ENCODE measurements at places on chromosomes 13 and 19.

DNA sequence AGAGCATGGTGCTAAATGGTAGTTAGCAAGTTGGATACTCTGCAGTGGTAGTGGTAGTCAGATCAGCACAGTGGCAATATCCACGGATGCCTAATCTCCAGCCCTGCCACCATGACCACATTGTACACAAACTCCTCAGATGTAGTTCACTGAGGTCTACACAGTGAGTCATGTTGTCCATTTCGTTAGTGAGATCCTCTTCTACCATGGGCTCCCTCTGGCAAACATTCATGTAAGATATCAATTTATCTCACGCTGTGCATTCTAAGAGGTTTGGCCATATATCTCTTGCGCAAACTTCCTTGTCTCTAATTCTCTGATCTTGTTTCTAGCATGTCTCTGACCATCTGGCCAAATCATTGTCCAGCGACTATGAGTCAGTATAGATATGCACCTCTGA lies 58.2 kb downstream of the POLR1D start:
- H3K27me3 ChIP-seq, result peaks cover 4% of the 10 kb centered on the region
- no peaks in the 10 kb centered on the region for H3K4me1 ChIP-seq
- H3K4me3 ChIP-seq, result no peak overlapping the region
- no peaks in the 10 kb centered on the region for H3K36me3 ChIP-seq
- no peak overlapping the region for H3K27ac ChIP-seq
- DNase-seq, result no peak

DNA sequence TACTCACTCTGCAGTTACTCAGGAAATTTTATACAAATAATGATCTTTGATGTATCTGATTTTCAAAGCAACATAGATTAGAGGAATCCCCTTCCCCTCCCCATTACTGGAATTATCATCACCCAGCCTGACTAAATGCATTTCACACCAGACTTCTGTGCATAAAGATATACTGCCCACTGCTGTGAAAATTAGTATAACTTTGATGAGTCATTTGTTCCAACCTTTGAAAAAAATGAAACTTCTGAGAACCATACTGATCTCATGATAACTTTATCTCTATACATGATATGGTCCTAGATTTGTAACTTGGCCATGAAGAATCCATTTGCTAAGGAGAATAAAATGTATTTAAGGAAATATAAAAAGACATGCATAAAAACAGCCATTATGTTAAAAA lies 63.9 kb downstream of the GPC6 start:
- no peak for DNase-seq
- H3K27ac ChIP-seq, result no peak overlapping the region
- H3K4me3 ChIP-seq, result no peak overlapping the region
- no peaks in the 10 kb centered on the region for H3K27me3 ChIP-seq
- no peaks in the 10 kb centered on the region for H3K4me1 ChIP-seq

DNA sequence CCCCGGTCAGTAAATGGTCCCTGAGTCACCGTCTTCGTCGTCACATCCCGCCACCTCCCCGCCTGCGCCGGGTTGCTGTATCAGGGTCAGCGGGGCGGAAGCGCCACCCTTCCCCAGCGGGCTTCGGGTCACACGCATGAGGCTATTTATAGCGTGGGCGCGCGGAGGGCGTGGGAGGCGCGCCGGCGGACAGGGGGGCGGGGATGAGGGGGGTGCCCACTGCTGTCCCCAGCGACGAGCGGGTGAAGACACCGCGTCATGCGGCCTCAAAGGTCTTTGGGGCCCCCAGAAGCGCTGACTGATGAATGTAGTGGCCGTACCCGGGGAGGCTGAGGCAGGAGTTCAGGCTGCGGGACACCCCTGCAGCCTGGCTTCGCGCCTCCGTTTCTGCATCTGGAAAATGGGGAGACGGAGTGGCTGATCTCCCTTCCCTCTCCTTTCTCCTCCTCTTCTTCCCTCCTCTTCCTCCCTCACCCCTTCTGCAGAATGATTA lies 7.9 kb downstream of the UNC13A start:
- H3K36me3 ChIP-seq, result no peaks in the 10 kb centered on the region
- no peaks in the 10 kb centered on the region for H3K27me3 ChIP-seq
- no peaks in the 10 kb centered on the region for H3K4me1 ChIP-seq
- peak; percentile 41 for DNase-seq
- no peak overlapping the region for H3K27ac ChIP-seq

GRCh38 chr19:29741776-29742175 lies 26.7 kb upstream of the C19orf12 start:
- H3K36me3 ChIP-seq, result no peaks in the 10 kb centered on the region
- H3K4me1 ChIP-seq, result no peaks in the 10 kb centered on the region
- H3K27ac ChIP-seq, result no peak overlapping the region
- no peaks in the 10 kb centered on the region for H3K27me3 ChIP-seq

GRCh38 chr19:17775245-17775927 lies 19.6 kb upstream of the B3GNT3 start:
- no peaks in the 10 kb centered on the region for H3K27me3 ChIP-seq
- no peaks in the 10 kb centered on the region for H3K36me3 ChIP-seq
- no peaks in the 10 kb centered on the region for H3K4me1 ChIP-seq
- no peak overlapping the region for H3K4me3 ChIP-seq
- DNase-seq, result peak; percentile 57
- no peak overlapping the region for H3K27ac ChIP-seq

DNA sequence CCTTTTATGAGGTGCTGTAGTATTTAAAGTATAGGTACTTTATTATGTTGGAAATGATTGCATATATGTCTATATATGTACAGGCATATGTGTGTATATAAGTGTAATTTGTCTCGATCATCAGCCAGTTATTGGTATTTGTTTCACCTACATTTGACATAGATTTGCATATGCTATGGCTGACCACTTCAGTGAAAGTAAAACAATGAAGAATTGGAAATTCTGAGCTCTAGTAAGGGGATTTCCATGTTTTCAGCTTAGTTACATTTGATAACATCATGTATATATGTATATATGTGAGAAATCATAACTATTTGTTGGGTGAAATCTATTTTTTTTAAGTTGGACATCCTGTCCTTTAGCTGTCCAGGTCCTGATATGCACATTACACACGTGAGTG lies 1303.9 kb downstream of the EFNB2 start:
- H3K4me3 ChIP-seq, result no peak overlapping the region
- no peaks in the 10 kb centered on the region for H3K36me3 ChIP-seq
- no peak for DNase-seq
- no peak overlapping the region for H3K27ac ChIP-seq
- H3K4me1 ChIP-seq, result no peaks in the 10 kb centered on the region

- H3K27me3 ChIP-seq, result no peaks in the 10 kb centered on the region
- no peak overlapping the region for H3K27ac ChIP-seq
- no peak overlapping the region for H3K4me3 ChIP-seq
- no peak for DNase-seq
- H3K36me3 ChIP-seq, result no peaks in the 10 kb centered on the region
- no peaks in the 10 kb centered on the region for H3K4me1 ChIP-seq
These were observed 37.7 kb downstream of the CNMD start for GRCh38 chr13:52701728-52702465.

DNA sequence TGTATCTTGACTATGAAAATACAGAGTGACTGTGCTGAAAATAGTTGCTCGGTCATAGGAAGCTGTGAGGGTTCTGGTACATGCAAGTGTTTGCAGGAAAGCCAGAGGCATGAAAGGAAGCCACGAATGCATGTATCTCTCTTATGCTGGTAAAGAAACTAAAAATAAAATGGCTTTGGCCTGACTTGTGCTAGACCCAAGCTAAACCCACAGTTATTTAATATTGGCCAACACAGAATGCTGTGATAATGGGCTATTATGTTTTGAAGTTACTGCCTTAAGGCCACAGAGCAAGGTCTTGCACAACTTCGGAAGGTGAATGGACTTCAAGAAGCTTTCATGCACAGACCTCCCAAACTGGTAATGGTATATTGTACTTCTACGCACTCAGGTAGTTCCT lies 518.2 kb upstream of the HTR2A start:
- H3K4me1 ChIP-seq, result no peaks in the 10 kb centered on the region
- H3K4me3 ChIP-seq, result no peak overlapping the region
- H3K36me3 ChIP-seq, result no peaks in the 10 kb centered on the region

DNA sequence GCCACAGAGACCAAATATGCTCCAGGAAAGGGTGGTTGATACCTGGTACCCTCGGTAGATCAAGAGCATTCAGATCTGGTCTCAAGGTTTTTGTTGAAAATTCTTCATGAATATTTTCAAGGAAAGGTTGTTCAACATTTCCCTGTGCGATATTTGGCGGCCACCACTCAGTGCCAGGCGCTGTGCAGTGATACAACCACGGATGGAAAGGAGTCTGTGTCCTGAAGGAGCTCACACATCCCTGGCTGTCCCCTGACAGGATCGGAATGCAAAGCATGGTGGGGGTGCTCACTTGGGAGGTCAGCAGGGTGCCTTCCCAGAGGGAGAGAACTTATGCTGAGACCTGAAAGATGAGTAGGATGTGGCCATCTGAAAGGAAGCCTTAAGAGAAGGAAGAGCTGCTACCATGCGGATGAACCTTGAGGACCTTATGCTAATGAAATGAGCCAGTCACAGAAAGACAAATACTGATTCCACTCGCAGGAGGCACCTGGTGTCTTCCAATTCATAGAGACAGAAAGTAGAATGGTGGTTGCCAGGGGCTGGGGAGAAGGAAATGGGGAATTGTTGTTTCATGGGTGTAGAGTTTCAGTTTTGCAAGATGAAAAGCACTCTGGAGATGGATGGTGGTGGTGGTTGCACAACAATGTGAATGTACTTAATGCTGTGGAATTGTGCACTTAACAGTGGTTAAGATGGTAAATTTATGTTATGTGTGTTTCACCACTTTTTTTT lies 41.6 kb downstream of the HSPH1 start:
- H3K36me3 ChIP-seq, result no peaks in the 10 kb centered on the region
- DNase-seq, result peak; percentile 9
- no peak overlapping the region for H3K27ac ChIP-seq

DNA sequence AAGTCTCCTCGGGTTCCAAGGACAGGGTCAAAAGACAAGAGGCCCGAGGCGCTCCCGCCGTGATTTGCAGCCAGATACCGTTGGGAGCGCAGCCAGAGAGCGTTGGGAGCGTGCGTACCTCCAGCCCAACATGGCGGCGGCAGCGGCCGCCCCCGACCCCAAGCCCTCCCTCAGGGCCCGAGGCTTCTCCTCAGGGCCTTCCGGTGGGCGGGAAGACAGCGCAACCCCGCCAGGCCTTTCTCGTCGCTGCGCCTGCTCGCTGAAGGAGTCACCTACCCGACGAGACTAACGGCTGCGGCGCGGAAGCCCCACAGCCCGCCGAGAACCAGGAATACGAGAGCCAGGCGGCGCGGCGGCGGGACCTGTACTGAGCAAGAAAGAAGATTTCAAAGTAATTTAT lies 3.2 kb upstream of the ZNF850 start:
- H3K36me3 ChIP-seq, result no peaks in the 10 kb centered on the region
- no peak for DNase-seq
- no peak overlapping the region for H3K27ac ChIP-seq
- H3K4me1 ChIP-seq, result peaks cover 20% of the 10 kb centered on the region
- H3K4me3 ChIP-seq, result no peak overlapping the region

GRCh38 chr19:48174445-48175030 lies 4.1 kb downstream of the ZSWIM9 start:
- DNase-seq, result no peak
- peaks cover 13% of the 10 kb centered on the region for H3K4me1 ChIP-seq
- no peak overlapping the region for H3K27ac ChIP-seq
- H3K27me3 ChIP-seq, result no peaks in the 10 kb centered on the region
- H3K36me3 ChIP-seq, result no peaks in the 10 kb centered on the region

- H3K27ac ChIP-seq, result no peak overlapping the region
- no peaks in the 10 kb centered on the region for H3K4me1 ChIP-seq
- peaks cover 15% of the 10 kb centered on the region for H3K36me3 ChIP-seq
- no peaks in the 10 kb centered on the region for H3K27me3 ChIP-seq
These were observed 5.6 kb downstream of the ZNF507 start for GRCh38 chr19:32350987-32351348.

GRCh38 chr13:43273362-43273761 lies 250.0 kb downstream of the DNAJC15 start:
- H3K4me1 ChIP-seq, result no peaks in the 10 kb centered on the region
- no peak for DNase-seq
- H3K4me3 ChIP-seq, result no peak overlapping the region
- no peaks in the 10 kb centered on the region for H3K27me3 ChIP-seq
- H3K27ac ChIP-seq, result no peak overlapping the region
- H3K36me3 ChIP-seq, result no peaks in the 10 kb centered on the region

DNA sequence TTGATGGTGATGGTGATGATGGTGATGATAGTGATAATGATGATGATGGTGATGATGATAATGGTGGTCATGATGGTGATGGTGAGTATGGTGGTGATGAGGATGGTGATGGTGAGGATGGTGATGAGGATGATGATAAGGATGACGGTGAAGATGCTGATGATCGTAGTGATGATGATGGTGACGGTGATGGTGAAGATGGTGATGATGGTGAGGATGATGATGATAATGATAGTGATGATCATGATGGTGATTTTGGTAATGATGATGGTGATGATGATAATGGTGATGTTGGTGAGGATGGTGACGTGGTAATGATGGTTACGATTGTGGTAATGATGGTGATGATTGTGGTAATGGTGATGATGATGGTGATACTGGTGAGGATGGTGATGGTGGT lies 10.8 kb upstream of the BCAT2 start:
- DNase-seq, result no peak
- H3K27ac ChIP-seq, result no peak overlapping the region
- no peak overlapping the region for H3K4me3 ChIP-seq
- no peaks in the 10 kb centered on the region for H3K36me3 ChIP-seq
- no peaks in the 10 kb centered on the region for H3K27me3 ChIP-seq
- peaks cover 15% of the 10 kb centered on the region for H3K4me1 ChIP-seq

Data from liver (tissue), 10 donors.